ENCODE measurements at places on chromosomes 2 and 18.

GRCh38 chr2:44582363-44583008 lies 220.7 kb downstream of the CAMKMT start:
- no peak for DNase-seq

GRCh38 chr2:177204417-177204816 lies 8.2 kb upstream of the HNRNPA3 start:
- no peak for DNase-seq

DNA sequence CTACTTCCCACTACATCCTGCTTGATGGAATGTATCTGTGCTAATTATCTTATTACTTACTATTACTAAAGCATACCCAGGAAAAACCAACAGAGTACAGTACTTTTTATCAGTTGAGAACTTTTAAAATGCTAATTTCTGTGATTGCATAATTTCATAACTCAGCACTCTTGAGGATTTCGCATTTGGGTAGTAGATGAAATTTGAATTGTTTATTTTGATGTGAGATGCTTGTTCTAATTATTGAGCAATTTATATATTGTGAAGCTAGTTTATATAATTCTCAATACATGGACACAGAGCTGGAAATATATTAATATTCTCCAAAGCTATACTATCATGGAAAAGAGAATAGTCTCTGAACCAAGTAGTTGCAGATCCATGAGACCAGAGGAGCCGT lies 104.5 kb upstream of the SP5 start:
- no peak for DNase-seq

DNA sequence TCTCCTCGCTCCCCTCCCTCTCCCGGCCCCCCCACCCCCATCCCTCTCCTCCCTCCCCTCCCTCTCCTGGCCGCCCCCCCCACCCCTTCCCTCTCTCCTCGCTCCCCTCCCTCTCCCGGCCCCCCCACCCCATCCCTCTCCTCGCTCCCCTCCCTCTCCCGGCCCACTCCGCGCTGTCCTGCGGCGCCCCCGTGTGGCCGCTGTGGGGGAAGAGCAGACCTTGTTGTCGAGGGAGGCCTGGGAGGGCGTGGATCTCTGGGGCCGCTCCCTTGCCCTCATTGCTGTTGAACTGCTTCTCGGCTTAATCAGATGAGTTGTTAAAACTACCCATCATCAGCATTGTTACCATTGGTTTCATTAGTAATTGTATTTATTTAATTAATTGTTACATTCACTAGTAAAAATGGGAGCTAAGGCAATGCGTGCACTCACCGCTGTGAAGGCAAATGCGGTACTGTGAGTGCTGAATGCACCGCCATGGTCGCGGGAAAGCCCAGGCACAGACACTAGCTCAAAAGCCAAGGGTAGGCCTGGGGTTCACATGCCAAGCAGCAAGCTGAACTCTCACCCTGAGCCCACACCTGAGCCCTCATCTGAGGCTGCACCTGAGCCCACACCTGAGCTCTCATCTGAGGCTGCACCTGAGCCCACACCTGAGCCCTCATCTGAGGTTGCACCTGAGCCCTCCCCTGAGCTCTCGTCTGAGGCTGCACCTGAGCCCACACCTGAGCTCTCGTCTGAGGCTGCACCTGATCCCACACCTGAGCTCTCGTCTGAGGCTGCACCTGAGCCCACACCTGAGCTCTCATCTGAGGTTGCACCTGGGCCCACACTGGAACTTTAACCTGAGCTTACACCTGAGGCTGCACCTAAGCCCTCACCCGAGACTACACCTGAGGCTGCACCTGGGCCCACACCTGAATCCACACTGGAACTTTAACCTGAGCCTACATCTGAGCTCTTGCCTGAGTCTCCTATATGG lies 8.8 kb downstream of the RTP5 start:
- peak; percentile 92 for DNase-seq

- no peak for DNase-seq
Observed at GRCh38 chr2:68536000-68536399, 68.6 kb downstream of the APLF start.

GRCh38 chr2:33791625-33792024 lies 192.5 kb upstream of the FAM98A start:
- no peak for DNase-seq

GRCh38 chr2:176826356-176826755 lies 386.2 kb upstream of the HNRNPA3 start:
- no peak for DNase-seq

- DNase-seq: no peak
Observed at GRCh38 chr2:181895818-181896217, 4.3 kb downstream of the ITPRID2 start.

- DNase-seq: no peak
Observed at GRCh38 chr18:26685438-26686157, 137.2 kb upstream of the KCTD1 start.

GRCh38 chr2:169619946-169620345 lies 35.8 kb downstream of the PPIG start:
- DNase-seq: no peak

GRCh38 chr2:64063924-64064331 lies 44.7 kb upstream of the VPS54 start:
- no peak for DNase-seq

DNA sequence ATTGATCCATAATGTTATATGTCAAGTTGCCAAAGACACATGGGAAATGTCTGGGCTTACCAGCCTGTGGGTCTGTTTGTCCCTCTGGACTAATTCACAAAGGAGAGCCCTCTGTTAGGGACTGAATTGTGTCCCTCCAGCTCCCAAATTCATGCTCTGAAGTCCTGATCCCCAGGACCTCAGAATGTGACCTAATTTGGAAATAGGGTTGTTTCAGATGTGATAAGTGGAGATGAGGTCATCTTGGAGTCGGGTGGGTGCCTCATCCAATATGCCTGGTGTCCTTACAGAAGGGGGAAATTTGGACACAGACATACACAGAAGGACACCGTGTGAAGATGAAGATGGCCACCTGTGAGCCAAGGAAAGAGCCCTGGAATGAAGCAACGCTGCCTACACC lies 41.4 kb upstream of the ROCK2 start:
- no peak for DNase-seq

DNA sequence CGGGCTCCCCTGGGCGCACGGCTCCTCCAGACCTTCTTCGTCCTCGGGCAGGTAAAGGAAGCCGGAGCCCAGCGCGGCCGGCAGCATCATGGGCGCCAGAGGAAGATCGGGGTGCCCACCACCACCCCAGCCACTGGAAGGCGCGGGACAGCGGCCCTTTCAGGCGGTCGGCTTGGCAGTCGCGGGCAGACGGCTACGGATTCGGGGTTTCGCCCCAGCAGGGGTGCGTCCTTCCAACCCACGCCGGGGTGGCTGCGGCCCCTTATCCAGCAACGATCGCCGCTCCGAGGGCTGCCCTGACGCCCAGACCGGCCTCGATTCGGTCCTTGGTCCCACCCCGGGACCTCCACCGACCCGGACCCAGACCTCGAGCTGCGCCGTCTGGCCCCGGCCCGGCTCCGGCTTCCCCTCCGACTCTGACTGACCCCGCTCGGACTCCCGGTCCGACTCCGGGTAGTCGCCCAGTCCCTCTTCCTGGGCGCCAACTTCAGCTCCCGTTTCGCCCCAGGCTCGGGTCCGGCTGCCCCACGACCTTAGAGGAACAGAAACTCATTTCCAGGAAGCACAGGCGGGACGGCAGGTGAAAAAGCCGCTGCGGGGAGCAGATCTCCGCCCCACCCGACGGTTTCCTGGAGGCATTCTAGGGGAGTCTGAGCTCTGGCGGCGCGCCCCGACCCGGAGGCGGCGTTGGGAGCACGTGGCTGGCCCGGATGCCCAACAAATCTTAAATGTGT lies 30.2 kb upstream of the SSB start:
- peak; percentile 76 for DNase-seq

DNA sequence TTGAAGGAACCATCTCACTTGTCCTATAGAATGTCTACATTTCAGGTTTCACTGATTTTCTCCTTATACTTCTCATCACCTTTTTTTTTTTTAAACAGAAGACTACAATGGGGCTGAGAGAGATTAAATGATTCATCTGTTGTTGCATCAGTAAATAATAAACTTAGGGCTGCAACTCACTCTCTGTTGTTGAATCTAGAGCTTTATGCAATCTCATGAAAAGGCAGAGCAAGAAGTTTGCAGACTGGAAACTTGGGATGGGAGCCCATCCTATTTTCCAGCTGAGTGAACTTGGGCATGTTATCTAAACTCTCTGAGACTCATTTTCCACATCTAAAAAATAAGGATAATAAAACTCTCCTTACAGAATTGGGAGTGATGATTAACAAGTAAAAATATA lies 58.4 kb downstream of the PDE1A start:
- no peak for DNase-seq

All from activated effector memory CD4-positive, alpha-beta T cell treated with anti-CD3 and anti-CD28 coated beads, Interleukin-2, amount 50 U/mL, for 16 hours (primary cell).